Activated T-cell treated with anti-CD3 and anti-CD28 coated beads, Interleukin-2, amount 50 U/mL, for 72 hours (primary cell): ENCODE measurements at places on chromosomes 5 and 9.

DNA sequence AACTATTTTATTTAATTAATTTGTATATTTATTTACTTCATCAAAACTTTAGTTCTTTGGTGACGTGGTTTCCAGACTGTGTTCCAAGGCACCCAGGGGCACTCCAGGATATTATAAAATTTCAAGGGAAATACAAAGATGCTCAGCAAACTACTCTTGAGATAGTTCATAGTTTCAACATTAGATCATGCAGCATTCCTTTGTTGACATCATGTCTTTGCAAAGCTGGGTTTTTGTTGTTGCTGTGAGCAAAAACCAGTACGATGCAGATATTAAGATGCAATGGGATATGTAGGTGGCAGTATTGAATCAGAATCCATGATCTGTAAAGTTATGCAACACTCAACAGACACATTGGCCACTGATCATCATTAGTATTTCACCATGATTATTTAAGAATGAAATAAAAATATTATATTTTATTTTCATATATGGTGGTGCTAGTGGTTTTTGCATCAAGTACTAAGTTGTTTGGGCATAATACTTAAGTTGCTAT, 219.7 kb downstream of the ADCY2 start:
- no peak for DNase-seq

DNA sequence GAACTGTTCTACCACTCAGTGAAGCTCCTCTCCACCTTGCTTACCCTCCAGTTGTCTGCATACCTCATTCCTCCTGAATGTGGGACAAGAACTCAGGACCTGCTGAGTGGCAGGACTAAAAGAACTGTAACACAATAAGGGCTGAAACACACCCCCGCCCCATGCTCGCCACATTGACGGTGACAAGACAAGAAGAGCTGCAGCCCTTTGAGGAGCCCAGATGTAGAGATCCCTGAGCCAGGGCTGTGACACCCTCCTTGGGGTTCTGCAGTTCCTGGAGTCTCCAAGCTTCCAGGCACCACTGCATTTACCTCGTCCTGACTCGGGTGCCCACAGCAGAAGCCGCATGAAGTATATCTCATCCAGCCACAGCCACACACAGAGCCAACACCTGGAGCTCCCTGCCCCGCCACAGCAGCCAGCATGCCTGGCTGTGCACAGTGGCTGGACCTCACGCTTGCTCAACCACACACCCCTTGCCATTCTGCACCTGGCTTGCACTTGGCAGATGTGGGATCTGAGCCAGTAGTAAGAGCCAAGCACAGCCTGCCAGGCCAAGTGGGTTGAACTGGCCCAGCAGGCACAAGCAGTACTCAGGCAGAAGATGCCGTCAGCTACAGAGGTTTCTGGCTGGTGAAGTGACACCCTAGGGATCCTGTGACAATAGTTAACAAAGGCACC, 166.1 kb downstream of the RNF180 start:
- no peak for DNase-seq

- no peak for DNase-seq
Measured at GRCh38 chr9:69060766-69061165, 25.2 kb downstream of the FXN start.

GRCh38 chr9:116543731-116544400, 143.2 kb upstream of the TRIM32 start:
- no peak for DNase-seq

DNA sequence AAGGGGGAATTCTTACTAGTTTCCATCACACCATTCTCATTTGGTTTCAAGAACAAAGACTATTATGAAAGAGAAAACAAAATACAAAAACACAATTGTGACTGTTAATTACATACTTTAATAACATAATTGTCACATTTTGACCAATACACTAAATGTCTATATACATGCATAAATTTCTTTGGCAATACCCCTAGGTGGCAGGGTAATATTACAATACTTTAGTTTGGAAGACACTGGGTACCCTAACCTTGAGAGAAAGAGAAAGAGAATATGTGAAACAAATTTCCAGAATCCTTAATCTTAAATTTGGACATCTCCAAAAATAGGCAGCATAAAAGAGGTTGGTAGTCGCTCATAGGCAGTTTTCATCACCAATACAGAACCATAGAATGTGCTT, 619.6 kb upstream of the ADAMTS16 start:
- DNase-seq = no peak

GRCh38 chr9:68861436-68861835, 152.5 kb downstream of the PRKACG start:
- no peak for DNase-seq

- no peak for DNase-seq
Measured at GRCh38 chr9:113649054-113649453, 185.5 kb downstream of the RGS3 start.

DNA sequence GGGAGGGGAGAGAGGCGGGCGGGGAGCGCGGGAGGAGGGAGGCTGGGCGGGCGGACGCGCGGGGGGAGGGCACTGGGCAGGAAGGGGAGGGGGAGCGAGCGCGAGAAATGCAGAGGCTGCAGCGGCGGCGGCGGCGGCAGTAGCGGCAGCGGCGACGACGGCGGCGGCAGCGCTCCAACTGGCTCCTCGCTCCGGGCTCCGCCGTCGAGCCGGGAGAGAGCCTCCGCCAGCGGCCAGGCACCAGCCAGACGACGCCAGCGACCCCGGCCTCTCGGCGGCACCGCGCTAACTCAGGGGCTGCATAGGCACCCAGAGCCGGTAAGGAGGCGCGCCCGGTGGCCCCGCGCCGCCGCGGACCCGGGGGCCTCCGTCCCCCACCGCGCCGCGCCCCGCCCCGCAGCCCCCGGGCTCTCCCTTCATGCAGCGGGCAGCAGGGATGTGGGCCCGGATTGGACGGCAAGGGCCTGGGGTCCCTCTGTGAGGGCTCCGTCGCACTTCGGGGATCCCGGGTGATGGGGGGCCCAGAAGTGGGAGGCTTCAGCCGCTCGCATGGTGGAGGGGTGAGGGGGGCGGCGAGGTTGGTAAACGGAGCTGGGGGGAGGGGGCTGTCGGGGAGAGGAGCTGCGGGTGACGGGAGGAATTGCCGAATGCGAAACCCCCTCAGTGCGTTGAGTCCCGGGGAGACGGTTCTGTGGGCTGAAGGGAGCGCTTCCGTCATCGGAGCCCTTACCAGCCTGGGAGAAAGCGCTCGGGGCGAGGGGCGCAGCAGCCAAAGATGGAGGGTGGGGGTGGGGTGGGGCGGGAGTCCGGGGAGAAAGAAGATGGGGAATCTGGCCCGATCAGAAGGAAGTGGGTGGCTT, at the start of gene BASP1:
TSS of gene BASP1 (plus strand) at position 139 of the 860 bp plus-strand sequence. CDS start 57,586 bp downstream, outside the sequence.
- peak; percentile 16 for DNase-seq

DNA sequence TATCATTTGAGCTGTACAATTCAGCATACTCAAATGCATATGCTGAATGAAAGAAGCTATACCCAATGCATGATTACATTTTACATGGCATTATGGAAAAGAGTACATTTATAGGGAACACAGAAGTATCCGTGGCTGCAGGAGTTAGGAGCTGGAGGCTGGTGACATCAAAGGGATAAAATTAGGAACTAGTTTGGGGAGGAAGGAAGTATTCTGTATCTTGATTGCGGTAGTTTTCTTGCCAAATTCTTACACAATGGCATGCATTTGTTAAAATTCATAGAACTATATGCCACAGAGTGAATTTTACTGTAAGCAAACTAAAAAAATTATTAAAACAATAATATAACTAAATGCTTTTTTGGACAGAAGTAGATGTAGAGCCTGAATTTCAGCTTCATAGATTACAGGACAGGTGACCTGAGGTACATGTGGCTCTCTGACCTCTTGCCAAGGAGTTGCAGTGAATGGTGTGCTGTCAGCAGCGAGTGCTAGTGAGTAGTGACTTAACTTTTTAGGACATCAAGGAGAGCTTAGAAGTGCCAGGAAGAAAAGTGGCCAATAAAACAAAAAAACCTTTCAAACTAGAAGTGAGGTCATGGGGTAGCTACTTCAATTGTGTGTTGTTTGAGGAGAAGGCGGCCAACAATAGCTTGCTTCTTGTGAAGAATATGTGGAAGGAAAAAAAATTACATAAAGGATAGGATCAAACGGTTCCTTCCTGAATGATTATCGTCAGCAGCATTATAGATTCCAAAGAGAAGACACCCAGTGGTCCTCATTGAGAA, 514.9 kb upstream of the CLINT1 start:
- DNase-seq = no peak

DNA sequence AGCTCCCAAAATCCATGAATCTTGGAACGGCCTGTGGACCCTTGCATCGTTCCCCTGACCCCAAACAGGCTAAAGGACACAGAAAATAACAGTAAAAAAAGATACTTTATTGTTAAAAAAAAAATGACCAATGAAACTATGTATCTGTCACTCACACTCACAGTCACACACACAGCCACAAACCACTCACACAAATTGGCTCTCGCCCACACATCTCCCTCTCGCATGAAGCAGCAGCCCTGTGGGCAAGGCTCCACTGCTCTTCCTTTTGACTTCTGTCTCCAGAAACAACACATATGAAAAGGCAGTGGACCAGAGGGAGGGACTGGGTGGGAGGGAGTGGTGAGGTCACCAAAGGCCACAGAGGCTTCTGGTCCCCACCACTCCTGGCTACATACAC, 56.6 kb downstream of the SLC36A1 start:
- DNase-seq = no peak

DNA sequence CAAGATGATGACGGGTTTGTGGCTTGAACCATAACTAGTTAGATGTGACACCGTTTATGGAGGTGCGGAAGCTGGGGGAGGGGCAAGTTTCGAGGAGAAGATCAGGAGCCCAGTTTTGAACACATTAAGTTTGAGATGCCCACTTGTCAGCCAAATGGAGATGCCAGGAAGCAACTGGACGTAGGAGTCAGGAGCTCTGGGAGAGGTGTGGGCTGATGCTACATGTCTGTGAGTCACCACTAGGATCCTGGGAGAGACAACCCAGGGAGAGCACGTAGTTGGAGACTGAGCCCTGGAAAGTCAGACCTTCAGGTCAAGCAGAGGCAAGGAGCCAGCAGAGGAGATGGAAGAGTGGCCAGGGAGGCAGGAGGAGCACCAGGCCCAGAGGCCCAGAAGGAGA, 48.8 kb upstream of the SLC25A51 start:
- DNase-seq = no peak

DNA sequence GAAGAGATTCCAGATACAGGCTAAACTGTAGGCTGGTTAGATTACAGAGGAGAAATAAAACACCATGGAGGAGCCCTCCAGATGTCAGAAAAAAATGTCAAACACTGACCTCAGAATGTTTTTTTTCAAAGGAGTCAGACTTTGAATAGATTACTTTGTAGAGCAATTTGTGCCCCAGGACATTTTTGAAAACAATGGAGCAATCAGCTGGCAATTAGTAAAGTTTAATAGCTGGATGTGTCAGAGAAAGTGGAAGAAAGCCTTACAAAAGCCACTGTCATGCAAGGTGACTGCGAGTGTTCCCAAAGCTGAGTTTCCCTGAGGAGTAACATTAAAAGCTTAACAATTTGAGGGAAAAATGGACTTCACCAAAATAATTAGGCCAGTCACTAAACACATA, 417.8 kb upstream of the CTNND2 start:
- DNase-seq = no peak

GRCh38 chr9:31347082-31347617, 1037.3 kb upstream of the ACO1 start:
- DNase-seq = peak; percentile 19

DNA sequence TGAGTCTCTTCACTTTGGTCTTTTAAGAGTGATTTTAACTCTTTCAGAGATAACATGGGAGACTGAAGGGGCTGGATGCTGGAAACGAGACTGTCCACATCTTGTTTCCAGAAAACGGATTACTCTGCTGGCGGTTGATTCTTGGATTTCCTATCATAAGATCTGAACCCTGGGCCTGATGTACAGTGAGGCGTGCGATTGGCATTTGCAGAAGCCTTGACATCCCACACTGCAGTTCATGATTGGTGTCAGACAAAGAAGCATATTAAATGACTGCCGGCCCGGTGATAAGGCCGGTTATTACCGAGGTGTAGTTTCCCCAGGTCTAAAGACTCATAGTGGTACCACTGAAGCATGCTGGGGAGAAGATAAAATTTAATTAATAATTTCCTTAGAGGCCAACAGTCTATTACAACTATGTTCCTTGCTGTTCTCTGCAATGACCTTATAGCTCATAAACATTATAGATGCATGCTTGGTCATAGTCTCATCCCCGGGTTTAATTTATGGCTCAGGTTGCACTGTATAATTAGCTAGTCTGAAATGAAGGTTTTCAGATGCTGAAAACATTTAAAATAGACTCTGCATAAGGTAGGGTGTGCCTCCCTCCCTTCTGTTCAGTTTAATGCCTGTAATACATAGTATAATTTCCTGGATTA, 99.2 kb downstream of the PPP2R2B start:
- DNase-seq = no peak

- DNase-seq = no peak
Measured at GRCh38 chr9:124022201-124023121, 10.9 kb downstream of the LHX2 start.

- no peak for DNase-seq
Measured at GRCh38 chr5:36177154-36177553, 25.2 kb downstream of the SKP2 start.

DNA sequence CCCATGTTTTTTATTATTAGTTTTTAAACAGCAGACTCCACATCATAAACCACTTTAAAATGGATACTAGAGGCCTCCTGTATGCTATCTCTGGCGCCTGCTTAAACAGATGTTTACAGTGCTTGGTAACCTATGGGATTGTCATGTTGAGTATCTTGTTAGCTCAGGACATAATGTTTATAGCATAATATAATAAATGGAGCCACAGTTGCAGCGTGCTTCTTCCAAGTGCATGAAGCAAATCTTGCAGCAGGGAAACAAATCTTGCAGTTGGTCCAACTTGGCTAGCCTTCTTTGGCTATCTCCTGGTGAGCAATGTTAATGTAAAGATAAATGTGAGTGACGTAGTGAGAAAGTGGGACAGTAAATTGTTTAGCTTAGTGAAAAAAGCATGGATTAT, 2.8 kb downstream of the GHR start:
- DNase-seq = no peak

- no peak for DNase-seq
Measured at GRCh38 chr9:87428659-87429058, 69.0 kb upstream of the DAPK1 start.

DNA sequence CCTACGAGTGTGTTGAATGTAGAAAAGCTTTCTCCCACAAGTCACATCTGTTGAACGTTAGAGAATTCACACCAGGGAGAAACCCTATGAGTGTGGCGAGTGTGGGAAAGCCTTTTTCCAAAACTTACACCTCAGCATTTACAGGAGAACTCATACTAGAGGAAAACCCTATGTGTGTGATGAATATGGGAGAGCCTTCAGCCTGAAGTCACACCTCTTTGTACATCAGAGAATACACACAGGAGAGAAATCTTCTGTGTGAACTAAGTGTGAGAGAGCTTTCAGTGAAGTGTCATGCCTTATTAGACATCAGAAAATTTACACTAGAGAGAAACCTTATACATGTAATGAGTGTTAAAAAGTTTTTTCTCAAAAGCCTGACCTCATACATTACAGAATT, 41.8 kb upstream of the GPX3 start:
- no peak for DNase-seq

DNA sequence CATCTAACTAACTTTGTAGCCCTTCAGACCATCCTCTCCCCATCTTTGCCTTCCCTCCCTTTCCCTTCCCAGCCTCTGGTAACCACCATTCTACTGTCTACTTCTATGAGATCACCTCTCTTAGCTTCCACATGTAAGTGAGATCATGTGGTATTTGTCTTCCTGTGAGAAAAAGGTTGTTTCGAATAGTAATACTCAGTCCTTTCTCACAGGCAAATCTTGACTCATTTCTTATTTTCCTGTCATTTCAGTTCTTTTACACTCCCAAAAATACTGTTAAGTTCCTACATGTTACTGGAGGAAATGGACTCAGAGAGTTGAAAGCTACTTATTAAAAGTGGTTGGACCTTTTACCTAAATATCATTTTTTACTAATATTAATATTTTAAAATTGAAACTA, 82.1 kb downstream of the SLF1 start:
- no peak for DNase-seq

GRCh38 chr9:107033966-107034365, 171.0 kb downstream of the ZNF462 start:
- DNase-seq = no peak
